ENCODE measurements at places on chromosomes 6 and 20.

DNA sequence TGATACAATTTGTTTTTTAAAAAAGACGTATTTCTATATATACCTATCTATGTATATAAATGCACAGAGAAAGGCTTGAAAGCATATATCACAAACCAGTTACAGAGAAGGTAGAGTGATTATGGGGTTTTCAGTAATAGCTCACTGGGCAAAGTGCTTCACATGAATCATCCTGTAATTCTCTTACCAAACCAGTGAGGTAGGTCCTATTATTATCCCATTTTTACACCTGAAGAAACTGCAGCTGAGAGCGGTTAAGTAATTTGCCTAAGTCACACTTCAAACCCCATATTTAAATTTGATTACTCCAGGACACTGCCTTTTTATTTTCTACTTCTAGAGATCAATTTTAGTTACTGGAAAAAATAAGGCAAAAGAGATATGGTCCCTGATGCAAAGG, 4.4 kb downstream of the GSS start:
- no peak for DNase-seq

GRCh38 chr20:5977223-5977622, 26.8 kb downstream of the MCM8 start:
- no peak for DNase-seq

DNA sequence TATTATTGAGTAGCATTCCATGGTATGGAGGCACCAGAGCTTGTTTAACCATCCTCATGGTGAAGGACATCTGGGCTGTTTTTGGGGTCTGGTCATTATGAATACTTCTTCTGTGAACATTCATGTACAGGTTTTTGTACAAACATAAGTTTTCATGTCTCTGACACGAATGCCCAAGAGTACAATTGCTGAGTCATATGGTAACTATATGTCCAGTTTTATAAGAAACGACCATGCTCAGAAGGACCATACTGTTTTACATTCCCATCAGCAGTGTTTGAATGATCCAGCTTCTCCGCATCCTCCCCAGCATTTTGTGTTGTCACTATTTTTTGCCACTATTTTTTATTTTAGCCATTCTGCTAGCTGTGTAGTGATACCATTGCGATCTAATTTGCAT, 188.6 kb downstream of the KHDC1L start:
- DNase-seq, result no peak

- no peak for DNase-seq
Observed at GRCh38 chr6:124798942-124799496, 163.2 kb upstream of the RNF217 start.

DNA sequence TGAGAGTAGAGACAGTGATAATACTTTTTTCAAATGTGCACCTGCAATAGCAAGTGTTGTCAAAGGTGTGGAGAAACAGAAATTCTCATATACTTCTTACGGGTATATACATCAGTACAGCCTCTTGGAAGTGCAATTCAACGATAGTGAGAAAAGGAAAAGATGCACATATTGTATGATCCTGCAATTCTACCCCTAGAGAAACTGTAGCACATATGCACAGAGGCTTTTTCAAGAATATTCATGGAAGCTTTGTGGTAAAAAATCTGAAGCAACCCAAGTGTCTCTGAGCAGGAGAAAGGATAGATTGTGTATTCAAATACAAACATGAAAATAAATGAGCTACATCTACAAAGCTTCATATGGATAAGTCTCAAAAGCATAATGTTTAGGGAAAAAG, 94.7 kb upstream of the PREP start:
- no peak for DNase-seq

GRCh38 chr6:170151804-170152123, 139.1 kb downstream of the DLL1 start:
- DNase-seq, result no peak

GRCh38 chr6:159038914-159039884, 5.6 kb downstream of the TAGAP start:
- DNase-seq, result no peak

GRCh38 chr6:22880686-22881433, 311.5 kb downstream of the HDGFL1 start:
- DNase-seq, result no peak
